ENCODE measurements at places on chromosomes 7 and 10. TPM values are rescaled to one million over a fixed set of nuclear protein-coding genes. Genes with fewer than 3 reads are reported as not detected.

Gene GPER1
- total RNA-seq: 7.6 TPM

Gene MYL7
- total RNA-seq: not detected

Gene RBM28
- total RNA-seq: 10.9 TPM

Gene PRSS1
- total RNA-seq: not detected

Gene KEL
- total RNA-seq: 0.05 TPM

Gene FASTK
- 67.3 TPM for total RNA-seq

Gene FLNC
- 94.0 TPM for total RNA-seq

Gene PON1
- not detected for total RNA-seq

Gene FAM149B1
- 13.2 TPM for total RNA-seq

Gene TMEM213
- not detected for total RNA-seq

Gene MKX
- not detected for total RNA-seq

Gene LIPN
- not detected for total RNA-seq

Gene TMEM176A
- 0.54 TPM for total RNA-seq

Gene RINT1
- 12.5 TPM for total RNA-seq

Gene PTPN20
- 4.5 TPM for total RNA-seq

Gene VPS26A
- total RNA-seq: 27.6 TPM

Gene UCMA
- not detected for total RNA-seq

Gene HOXA3
- 0.10 TPM for total RNA-seq

Gene OPALIN
- total RNA-seq: not detected

Gene EPHA1
- total RNA-seq: not detected

Gene AKR1D1
- not detected for total RNA-seq

Gene UTF1
- total RNA-seq: not detected

All from cardiac ventricle fibroblast (primary cell).